ENCODE measurements at places on chromosomes 6 and 20. TPM values are rescaled to one million over a fixed set of nuclear protein-coding genes. Genes with fewer than 3 reads are reported as not detected.

The PTK6 gene
- total RNA-seq = 0.17 TPM

The CALHM4 gene
- not detected for total RNA-seq

The KCTD20 gene
- total RNA-seq = 26.2 TPM

The MAS1L gene
- not detected for total RNA-seq

- H3K4me1 ChIP-seq = no peaks in the 10 kb centered on the region
- peak overlapping the region; percentile 46 for H3K27ac ChIP-seq
- H3K36me3 ChIP-seq = no peaks in the 10 kb centered on the region
- no peaks in the 10 kb centered on the region for H3K27me3 ChIP-seq
- DNase-seq = no peak
- H3K4me3 ChIP-seq = peak overlapping the region; percentile 95
Observed at GRCh38 chr6:125780540-125781313, 10.0 kb upstream of the NCOA7 start.

- no peak overlapping the region for H3K27ac ChIP-seq
- no peak overlapping the region for H3K4me3 ChIP-seq
- H3K4me1 ChIP-seq = no peaks in the 10 kb centered on the region
- no peaks in the 10 kb centered on the region for H3K36me3 ChIP-seq
Observed at GRCh38 chr6:113128661-113129060, 728.5 kb upstream of the MARCKS start.

DNA sequence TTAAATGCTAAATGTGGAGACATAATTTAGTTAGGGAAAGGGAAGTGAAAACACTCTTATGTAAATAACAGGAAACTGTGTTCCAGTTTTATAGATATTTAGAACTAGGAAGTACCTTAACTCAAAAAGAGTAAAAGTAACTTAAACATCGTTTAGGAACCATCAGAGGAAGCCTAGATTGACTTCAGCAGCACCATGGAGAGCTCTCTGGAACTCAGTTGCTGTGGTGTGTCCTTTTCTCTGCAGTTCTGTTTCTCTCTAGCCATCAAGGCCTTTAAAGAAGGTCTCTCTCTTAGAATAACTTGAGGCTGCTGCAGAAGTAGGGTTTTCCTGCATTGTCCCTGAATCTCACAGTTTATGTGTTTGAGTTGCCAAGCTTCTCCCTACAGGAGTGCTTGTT lies 26.9 kb downstream of the CLVS2 start:
- no peak for DNase-seq
- H3K27me3 ChIP-seq = no peaks in the 10 kb centered on the region
- no peaks in the 10 kb centered on the region for H3K4me1 ChIP-seq
- H3K4me3 ChIP-seq = no peak overlapping the region
- H3K36me3 ChIP-seq = no peaks in the 10 kb centered on the region
